ENCODE measurements at places on chromosomes 11 and 22. TPM values are rescaled to one million over a fixed set of nuclear protein-coding genes. Genes with fewer than 3 reads are reported as not detected.

DNA sequence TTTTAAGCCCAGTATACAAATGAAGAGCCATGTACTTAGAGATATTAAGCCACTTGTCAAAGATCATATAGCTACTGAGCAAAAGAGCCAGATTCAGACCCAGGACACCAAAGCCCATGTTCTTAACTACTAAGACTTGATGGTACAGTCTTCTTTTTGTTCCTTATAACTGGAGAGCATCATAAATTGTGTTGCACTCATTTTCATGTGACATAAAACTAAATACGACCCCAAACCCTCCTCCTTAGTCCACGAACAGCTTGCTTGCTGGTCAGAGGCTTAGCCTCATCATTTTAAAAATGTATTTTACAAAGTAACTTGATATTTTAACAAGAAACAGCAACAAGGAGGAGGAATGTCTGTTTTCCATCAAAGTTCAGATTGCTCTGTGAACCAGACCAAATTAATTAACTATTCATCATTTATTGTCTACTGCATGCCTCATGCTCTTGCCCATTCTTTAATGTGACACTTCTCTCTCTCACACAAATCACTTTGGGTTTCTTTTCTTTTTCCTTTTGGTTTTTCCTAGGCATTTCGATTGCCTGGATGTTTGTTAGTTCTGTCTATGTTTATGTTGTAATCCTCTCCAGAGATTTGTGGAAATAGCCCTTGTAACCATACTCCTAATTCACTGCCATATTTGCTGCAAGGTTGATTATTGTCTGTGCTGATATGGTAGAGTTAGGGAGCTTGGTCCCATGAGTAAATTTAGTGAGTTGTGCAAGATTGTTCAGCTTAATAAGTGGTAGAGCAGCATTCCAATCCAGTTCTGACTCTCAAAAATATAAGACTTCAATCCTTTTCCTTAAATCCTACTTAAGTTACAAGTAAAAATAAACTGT is 8.4 kb upstream of the ARHGAP20 start:
- DNase-seq: no peak

SERPING1 gene
- 360 TPM for polyA plus RNA-seq

- no peak for DNase-seq
Measured at GRCh38 chr11:122031813-122032212, 84.2 kb downstream of the BLID start.

- DNase-seq: no peak
Measured at GRCh38 chr11:49432242-49432848, 223.9 kb upstream of the FOLH1 start.

DNA sequence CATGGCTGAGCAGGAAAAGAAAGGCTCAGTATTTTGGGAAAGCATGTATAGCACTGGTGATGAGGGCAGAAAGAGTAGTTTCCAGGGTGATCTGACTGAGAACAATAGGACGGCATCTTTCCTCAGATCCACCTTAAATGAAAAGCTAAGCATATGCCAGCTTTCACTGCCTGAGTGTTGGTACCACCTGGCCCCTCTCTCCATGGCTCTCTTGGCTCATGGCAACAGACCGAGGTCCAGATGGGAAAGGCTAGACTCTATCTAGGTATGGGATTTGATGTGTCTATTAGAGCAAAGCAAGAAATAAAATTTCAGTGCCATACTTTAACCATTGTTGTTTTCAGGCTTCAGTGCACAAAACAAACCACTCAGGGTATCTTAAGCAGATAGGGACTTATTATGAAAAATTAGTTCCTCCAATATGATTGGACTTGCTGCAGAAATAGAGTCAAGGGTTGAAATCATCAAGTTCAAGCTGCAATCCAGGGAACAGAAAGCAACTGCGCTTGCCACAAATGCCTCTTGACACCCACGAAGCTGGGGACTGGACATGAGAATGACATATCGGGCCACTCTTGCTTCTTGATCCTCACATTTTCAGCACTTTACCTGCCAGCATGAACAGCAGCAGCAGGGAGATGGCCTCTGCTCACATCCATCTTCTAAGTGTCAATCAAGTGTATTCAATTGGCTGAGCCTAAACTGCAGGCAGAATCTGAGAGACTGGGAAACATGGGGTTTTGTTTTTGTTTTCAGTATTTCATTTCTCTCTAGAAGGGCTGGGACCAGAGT is 64.0 kb upstream of the SNX19 start:
- no peak for DNase-seq

- peak; percentile 56 for DNase-seq
Measured at GRCh38 chr22:38257650-38258250, 15.1 kb downstream of the TMEM184B start.

- DNase-seq: no peak
Measured at GRCh38 chr11:64714666-64715065, 8.3 kb downstream of the NRXN2 start.

- DNase-seq: no peak
Measured at GRCh38 chr22:47357086-47357485, 594.6 kb downstream of the TBC1D22A start.

DNA sequence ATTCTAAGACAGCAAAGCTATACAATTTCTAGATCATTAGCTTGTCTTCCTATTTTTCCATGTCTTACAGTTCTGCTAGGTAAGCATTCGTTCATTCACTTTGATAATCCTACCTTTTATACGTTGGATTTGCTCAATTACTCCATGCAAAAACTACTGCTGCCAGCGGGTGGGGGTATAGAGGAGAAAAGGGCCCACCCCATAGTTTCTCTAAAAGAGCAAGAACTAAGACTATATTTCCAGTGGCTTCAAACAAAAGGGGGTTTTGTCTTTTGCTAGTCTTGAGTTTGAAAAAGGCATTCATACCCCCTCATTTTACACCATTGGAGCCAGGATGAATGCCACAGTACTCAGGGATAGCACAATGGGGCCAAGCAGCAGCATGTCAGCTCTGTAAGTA is 155.7 kb downstream of the WT1 start:
- no peak for DNase-seq

GRCh38 chr11:33652431-33652830 is 48.2 kb downstream of the C11orf91 start:
- no peak for DNase-seq

INS gene
- polyA plus RNA-seq: 145,342 TPM

CTTN gene
- 106 TPM for polyA plus RNA-seq

DNA sequence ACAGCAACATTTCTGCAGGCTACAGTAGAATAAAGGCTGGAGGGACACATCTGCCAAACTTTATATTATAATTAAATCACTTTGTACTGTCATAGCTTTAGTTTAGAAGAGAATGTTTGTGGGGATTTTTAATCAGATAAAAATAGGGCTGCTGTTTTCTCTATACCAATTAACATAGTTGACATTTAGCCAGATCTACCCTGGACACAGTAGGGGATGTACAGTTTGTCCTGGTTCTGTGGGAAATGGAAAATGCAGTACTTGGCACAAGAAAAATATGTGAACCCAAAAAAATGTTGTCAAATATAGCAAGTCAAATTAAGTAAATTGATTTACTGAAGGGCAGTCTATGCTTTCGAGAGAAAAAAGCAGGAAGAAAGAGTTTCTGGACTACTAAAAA is 20.8 kb upstream of the PICALM start:
- no peak for DNase-seq

GRCh38 chr11:130243816-130244215 is 70.9 kb downstream of the ZBTB44 start:
- DNase-seq: no peak

DNA sequence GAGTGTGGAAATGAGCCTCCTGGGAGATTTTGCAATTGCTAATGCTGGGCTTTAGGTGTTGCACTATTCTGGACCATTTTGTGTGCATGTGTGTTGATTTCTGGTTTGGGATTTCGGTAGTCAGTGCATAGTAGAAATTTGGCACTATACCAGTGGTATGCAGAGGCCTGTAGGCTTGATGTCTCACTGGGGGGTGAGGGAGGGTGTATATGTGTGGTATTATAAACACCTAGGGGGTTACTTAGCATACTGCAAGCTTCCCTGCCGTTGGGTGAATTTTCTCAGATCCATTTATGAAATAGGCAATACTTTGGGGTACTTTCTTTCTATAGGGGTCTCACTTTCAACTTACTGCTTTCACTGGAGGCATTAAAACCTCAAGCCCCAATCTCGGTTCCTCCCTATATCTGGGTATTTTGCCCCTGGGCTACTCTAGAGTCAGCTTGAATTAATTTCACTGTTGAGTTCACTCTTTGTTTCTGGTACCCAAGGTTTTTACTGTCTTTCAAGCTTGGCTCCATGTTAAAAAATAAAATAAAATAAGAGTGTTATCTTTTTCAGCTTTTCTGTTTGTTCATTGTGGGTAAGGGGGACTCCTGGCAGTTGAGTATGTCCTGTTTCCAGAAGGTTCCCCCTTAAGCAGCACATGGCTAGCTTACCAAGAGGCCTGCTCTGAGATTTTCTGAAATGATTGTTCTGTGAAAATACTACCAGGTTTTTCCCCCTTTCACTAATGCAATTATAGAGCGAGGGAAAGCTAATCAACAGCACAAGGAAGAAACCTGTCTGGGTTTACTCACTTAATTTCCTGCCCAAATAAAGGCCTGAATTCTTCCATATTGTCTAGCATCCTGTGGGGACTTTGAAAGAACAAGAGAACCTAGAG is 45.8 kb downstream of the PPFIBP2 start:
- no peak for DNase-seq

GRCh38 chr11:61947486-61948210 is 2.5 kb upstream of the BEST1 start:
- peak; percentile 76 for DNase-seq
